ENCODE measurements at places on chromosomes 3 and 15.

DNA sequence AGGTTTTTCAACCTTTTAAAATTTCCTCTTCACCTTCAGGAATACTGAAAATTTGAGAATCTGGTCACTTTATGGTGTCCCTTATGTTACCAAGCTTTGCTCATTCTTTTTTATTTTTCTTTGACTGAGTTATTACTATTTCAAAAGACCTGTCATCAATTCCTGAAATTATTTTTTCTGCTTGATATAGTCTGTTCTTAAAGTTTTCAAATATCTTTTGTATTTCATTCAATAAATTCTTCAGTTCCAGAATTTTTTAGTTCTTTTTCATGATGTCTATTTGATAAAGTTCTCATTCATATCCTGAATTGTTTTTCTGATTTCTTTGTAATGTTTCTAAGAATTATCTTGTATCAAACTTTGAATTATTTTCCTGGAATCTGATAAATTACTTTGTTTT, 63.9 kb downstream of the UQCC5 start:
- ATAC-seq = no peak

GRCh38 chr3:44833394-44833793, 28.3 kb upstream of the TMEM42 start:
- ATAC-seq = no peak

DNA sequence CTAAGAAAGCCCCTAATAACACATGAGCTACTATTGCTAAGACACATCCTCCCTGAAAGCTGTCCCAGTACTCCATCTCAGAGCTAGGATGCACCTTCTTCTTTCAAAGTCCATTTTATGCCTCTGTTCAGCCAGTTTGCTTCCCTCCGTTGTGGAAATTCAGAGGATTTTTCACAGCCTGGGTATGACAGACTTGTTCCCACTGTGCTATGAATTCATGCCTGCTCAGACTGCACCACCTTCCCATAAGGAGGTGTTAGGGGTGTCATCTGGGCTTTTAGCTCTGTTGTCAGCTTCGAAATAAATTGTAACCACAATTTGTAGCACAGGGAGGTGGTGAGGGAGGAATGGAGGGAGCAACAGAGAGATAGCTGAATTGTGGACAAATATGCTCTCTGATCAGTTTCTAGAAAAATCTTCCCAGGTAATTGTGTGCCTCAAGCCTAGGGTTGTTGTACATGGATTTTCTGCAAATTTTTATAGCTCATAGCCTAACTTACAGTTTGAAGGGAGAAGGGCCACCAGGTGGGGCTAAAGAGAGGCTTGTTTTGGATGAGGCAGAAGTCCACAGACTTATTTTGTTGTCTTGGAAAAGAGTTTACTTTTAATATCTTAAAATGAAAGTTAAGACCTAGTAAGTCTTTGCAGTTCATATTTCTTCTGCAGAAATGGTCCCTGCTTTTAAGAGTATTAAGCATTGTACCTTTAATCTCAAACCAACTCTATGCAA, 462.0 kb downstream of the PDCD6IP start:
- ATAC-seq = no peak

DNA sequence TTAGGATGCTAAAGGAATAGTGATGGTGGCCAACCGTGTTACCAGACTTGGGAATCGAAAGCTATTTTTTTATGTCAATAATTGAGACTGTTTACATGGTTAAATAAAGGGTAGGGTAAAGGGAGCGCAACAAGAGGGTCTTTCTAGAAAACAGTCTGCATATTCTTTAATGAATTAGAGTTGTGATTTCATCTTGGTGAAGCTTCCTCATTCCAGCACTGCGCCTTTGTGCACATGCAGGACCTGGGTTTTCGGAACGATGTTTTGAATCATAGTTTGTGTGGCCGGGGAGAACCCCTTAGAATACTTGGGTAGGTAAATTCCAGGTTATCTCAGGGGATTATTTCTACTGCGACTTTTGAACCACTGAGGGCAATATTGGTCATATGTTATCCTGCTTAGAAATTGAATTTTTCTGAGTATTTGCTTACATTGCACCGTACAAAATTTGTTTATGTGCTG, 1.3 kb downstream of the PIK3CA start:
- ATAC-seq = no peak

DNA sequence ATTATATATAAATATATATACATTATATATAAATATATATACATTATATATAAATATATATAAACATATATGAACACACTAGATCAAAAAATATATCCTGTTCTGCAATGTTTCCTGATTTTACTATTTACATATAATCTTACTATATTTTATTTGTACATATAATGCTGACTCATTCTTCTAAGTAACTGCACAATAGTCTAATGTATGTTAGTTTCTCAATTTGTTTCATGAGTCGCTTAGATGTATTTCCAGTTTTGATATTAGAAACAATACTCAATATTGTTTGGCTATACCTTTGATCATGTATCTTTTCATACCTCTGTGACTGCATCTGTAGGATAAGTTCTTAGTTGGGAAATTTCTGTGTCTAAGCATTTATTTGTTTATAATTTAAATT, 669.9 kb upstream of the CCDC54 start:
- ATAC-seq = no peak

- no peak for ATAC-seq
Observed at GRCh38 chr15:77581896-77582569, 50.7 kb downstream of the LINGO1 start.

DNA sequence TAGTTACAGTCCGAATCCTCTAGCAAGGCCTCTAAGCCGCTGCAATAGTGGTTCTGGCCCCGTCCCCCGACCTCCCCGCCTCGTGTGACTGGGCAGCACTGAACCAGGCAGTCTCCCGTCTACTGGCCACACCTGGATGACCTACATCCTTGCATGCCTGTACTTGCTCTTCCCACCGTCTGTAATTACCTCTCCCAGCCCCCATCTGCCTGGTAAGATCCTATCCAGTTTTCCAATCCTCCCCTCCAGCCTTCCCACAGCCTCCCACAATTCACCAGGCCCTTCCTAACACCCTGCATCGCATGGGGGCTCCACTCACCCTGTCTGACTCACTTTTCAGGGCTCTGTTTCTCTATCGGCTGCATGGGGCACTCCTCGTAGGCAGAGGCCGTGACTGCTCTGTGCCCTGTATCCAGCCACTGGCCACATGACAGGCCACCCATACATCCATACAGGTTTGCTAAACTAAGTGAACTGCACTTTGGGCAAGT, 32.8 kb downstream of the XXYLT1 start:
- ATAC-seq = no peak

Data from SK-N-SH treated with all-trans-retinoic acid at 6 μM for 48 hours (cell line).